CD4-positive, alpha-beta T cell (primary cell): ENCODE measurements at places on chromosomes 1 and 21.

DNA sequence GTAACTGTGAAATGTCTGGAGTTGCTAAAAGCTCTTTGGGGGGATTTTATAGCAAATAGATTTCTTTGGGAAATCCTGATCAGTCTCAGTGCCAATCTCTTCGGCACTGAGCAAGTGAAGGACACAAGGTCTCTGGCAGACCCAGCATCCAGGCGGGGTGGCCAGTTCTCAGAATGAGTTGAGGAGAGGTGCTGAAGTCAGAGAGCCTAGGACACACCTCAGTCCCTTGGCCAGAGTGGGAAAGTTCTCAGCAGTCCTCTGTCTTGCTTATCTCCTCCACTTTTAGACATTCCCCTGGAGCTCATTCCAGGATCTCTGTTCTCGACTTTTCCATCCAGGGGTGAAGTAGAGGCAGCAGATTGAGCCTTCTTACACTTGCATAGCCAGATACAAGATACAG lies 6.7 kb downstream of the HLX start:
- no peak overlapping the region for H3K4me3 ChIP-seq
- H3K27ac ChIP-seq, result no peak overlapping the region
- DNase-seq, result no peak
- no peaks in the 10 kb centered on the region for H3K36me3 ChIP-seq

DNA sequence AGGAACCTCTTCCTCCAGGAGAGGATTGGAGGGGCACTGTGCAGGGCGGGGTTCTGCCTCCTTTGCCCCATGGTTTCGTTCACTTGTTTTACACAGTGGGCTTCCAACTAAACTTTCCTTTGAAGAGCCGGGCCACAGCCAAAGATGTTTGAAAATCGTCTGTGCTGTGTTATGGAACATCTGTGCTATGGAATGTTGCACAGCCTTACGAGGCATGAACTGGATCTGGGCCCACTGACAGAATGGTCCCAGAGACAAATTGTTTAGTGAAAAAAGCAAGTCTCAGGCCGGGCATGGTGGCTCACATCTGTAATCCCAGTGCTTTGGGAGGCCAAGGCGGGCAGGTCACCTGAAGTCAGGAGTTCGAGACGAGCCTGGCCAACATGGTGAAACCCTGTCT lies 12.6 kb upstream of the MEF2D start:
- no peak overlapping the region for H3K4me3 ChIP-seq
- no peaks in the 10 kb centered on the region for H3K27me3 ChIP-seq
- DNase-seq, result no peak

DNA sequence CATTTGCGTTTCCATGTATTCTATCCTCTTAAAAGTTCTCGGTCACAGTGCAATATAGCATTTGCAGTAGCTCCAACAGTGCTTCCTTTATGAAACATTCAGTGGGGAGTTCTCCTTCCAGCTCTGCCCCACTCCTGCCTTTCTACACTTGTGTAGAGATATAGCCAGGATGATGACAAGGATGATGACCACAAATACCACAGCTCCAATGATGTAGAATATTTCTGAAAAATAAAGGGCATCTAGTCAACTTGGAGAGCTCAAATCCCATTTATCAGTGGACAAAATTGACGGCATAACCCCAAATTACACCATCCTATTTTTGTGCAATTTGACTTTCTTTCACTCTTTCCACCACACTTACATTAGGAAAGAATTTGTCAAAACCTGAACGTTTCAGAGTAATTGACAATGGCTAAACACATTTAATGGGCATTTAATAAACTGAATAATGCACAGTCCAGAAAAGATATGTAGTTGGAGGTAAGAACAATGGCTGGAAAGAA lies 11.1 kb downstream of the F3 start:
- H3K27ac ChIP-seq, result no peak overlapping the region
- H3K4me3 ChIP-seq, result no peak overlapping the region
- H3K27me3 ChIP-seq, result peaks cover 3% of the 10 kb centered on the region
- DNase-seq, result no peak
- no peaks in the 10 kb centered on the region for H3K4me1 ChIP-seq
- H3K36me3 ChIP-seq, result no peaks in the 10 kb centered on the region

DNA sequence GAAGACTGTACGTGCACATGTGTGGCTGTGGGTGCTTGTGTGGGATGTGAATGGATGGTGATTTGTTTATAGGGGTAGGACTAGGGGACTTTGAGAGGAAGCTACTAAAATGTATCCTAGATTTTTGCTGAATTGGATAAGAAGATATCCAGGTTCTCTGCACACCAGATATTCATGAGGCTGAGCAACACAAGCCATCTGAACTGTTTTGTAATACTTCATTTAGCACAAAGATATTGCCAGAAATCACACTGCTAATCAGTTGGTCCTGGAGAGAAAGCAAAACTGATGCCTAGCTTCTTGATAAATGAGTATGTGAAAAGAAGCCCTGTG lies 135.3 kb downstream of the NOS1AP start:
- no peak for DNase-seq
- no peaks in the 10 kb centered on the region for H3K4me1 ChIP-seq
- no peak overlapping the region for H3K4me3 ChIP-seq
- H3K36me3 ChIP-seq, result no peaks in the 10 kb centered on the region

DNA sequence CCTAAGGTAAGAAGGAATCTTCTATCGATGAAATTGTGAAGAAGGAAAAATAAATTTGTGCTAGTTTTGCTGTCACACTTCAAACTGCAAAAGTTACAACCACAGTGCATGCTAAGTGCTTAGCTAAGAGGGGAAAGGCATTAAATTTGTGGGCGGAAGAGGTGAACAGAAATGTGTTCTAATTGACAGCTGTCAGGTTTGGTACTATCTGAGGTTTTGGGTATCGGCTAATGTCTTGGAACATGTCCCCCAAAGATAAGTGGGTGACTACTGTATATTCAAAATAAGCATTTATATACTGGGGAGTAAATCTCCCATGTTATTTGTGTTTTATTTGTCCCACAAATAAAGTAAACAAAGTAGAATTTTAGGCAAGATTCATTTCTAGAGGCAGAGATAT lies 8.0 kb downstream of the CR1 start:
- H3K36me3 ChIP-seq, result no peaks in the 10 kb centered on the region
- H3K27ac ChIP-seq, result no peak overlapping the region
- no peak for DNase-seq
- peaks cover 4% of the 10 kb centered on the region for H3K27me3 ChIP-seq

- H3K4me1 ChIP-seq, result peaks cover 4% of the 10 kb centered on the region
- H3K27ac ChIP-seq, result no peak overlapping the region
- no peaks in the 10 kb centered on the region for H3K36me3 ChIP-seq
- no peaks in the 10 kb centered on the region for H3K27me3 ChIP-seq
- no peak for DNase-seq
These were observed 38.3 kb upstream of the CLCA4 start for GRCh38 chr1:86508583-86508969.

DNA sequence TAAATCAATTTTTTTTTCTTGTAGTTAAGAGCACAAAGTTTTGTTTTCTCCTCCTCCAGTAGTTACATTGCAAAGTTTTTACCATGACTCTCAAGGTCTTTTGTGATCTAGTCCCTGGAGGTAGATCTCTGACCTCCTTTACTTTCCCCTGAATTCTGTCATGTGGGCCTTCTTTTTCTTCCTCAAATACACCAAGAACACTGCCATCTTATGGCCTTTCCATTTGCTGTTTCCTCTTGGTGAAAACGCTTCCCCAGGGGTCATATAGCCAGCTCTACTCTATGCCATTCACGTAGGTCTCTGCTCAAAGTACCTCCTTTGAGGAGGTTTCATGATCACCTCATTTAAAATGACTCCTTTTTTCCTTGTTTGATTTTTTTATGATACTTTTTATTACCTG lies 2.7 kb downstream of the DDX20 start:
- H3K36me3 ChIP-seq, result peaks cover 50% of the 10 kb centered on the region
- no peak overlapping the region for H3K4me3 ChIP-seq
- DNase-seq, result no peak
- H3K4me1 ChIP-seq, result peaks cover 24% of the 10 kb centered on the region
- H3K27ac ChIP-seq, result no peak overlapping the region

- DNase-seq, result no peak
- peaks cover 83% of the 10 kb centered on the region for H3K36me3 ChIP-seq
- peaks cover 18% of the 10 kb centered on the region for H3K4me1 ChIP-seq
- peak overlapping the region; percentile 20 for H3K4me3 ChIP-seq
- H3K27me3 ChIP-seq, result no peaks in the 10 kb centered on the region
These were observed 42.3 kb upstream of the PWP2 start for GRCh38 chr21:44064852-44065403.

- peak overlapping the region; percentile 85 for H3K4me3 ChIP-seq
- H3K27me3 ChIP-seq, result no peaks in the 10 kb centered on the region
- peaks cover 2% of the 10 kb centered on the region for H3K36me3 ChIP-seq
- peaks cover 36% of the 10 kb centered on the region for H3K4me1 ChIP-seq
These were observed 201.4 kb upstream of the SGIP1 start for GRCh38 chr1:66332548-66332901.

GRCh38 chr21:29260461-29260860 lies 38.3 kb upstream of the BACH1 start:
- no peaks in the 10 kb centered on the region for H3K36me3 ChIP-seq
- H3K4me3 ChIP-seq, result no peak overlapping the region
- H3K4me1 ChIP-seq, result no peaks in the 10 kb centered on the region

DNA sequence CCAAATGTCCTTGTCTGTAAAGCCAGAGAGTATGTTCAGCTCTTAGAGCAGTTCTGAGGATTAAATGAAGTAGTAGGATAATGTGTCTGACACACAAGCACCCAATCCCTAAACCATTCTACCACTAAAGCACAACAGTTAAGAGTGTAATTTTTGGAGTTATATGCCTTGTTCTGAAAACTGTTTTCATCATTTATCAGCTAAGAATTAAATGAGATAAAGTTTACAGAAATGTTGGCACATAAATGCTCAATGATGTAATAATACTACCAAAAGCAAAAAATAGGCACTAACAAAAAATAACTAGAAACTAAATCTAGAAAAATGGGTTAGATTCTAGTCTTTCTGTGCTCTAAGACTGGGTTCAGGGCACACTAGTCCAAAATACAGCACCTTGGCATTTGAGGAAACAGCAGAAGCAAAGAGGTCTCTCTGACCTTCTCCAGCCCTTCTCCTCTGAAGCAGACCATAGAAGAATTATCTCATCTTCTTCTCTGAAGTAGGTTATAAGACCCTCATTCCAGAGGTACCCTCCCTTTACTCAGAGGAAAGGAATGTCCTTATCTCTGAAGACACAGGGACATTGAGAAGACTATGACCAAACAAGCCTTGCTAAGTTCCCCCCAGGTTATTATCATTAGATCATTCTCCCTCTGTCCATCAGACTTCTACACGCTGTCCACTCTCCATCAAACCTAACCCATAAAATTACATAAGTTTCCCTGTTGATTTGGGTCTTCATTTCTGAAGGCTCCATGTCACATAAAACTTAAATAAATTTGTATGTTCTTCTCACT lies 20.6 kb downstream of the ABL2 start:
- no peak overlapping the region for H3K27ac ChIP-seq
- no peaks in the 10 kb centered on the region for H3K4me1 ChIP-seq
- no peak overlapping the region for H3K4me3 ChIP-seq
- no peaks in the 10 kb centered on the region for H3K27me3 ChIP-seq
- DNase-seq, result no peak

GRCh38 chr1:7294636-7295035 lies 476.5 kb upstream of the VAMP3 start:
- H3K27me3 ChIP-seq, result no peaks in the 10 kb centered on the region
- DNase-seq, result no peak
- no peaks in the 10 kb centered on the region for H3K36me3 ChIP-seq
- H3K27ac ChIP-seq, result no peak overlapping the region
- H3K4me1 ChIP-seq, result no peaks in the 10 kb centered on the region

DNA sequence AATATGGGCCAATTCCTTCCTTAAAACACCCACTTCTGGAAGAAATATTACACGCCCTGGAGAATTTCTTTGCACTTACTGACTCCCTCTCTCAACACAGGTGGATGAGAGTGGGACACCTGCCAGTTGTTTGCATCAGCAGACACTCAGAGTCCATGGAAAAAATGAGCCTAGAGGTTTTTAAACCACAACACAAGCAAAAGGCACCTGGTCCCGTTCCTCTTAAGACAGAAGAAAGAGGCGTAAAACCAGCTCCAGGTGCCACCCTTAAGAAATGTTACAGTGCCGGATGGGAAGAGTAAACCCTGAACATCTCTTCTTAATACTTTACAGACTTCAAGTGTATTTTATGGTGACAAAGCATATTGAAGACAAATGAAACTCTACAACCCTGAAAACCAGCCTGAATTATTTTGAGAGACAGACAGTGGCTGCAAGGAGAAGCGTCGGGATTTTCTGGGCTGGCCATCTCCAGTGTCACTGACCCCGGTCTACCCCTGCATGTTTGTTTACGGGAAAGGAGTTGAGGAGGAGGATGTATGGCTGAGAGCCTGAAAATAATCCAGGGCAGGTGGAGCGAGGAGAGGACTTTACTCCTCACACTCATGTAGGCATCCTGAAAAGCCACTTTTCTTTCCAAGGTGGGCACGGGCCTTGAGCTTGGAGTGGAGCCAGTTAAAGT lies 7.8 kb upstream of the RIPK4 start:
- H3K4me1 ChIP-seq, result no peaks in the 10 kb centered on the region
- no peak overlapping the region for H3K27ac ChIP-seq
- no peak overlapping the region for H3K4me3 ChIP-seq
- no peaks in the 10 kb centered on the region for H3K36me3 ChIP-seq

DNA sequence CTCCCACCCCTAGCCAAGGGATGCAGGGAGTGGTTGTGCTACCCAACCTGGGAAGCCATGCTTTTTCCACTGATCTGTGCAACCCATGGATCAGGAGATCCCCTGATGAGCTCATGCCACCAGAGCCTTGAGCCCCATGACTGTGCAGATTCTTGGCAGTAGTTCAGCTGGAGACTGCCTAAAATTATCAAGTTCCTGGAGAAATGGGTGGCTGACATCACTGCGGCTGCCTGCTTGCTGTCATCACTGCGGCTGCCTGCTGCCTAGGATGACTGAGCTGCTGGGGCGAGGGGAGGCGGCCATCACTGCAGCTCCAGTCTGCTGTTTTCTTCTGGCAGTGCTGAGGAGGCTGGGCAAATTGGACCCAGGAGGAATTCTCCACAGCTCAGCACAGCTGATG lies 159.2 kb downstream of the AGBL4 start:
- no peaks in the 10 kb centered on the region for H3K36me3 ChIP-seq
- no peak overlapping the region for H3K27ac ChIP-seq
- no peaks in the 10 kb centered on the region for H3K4me1 ChIP-seq
- H3K27me3 ChIP-seq, result no peaks in the 10 kb centered on the region
- H3K4me3 ChIP-seq, result no peak overlapping the region

- H3K27ac ChIP-seq, result no peak overlapping the region
- H3K27me3 ChIP-seq, result peaks cover 5% of the 10 kb centered on the region
- no peak overlapping the region for H3K4me3 ChIP-seq
- H3K4me1 ChIP-seq, result no peaks in the 10 kb centered on the region
- DNase-seq, result no peak
These were observed 1.7 kb upstream of the LCE7A start for GRCh38 chr1:152858062-152858461.

GRCh38 chr1:215863796-215864195 lies 296.7 kb downstream of the KCTD3 start:
- no peak for DNase-seq
- no peaks in the 10 kb centered on the region for H3K4me1 ChIP-seq
- no peak overlapping the region for H3K4me3 ChIP-seq
- no peak overlapping the region for H3K27ac ChIP-seq
- H3K27me3 ChIP-seq, result no peaks in the 10 kb centered on the region
- H3K36me3 ChIP-seq, result no peaks in the 10 kb centered on the region
